ENCODE measurements at places on chromosomes 6 and 20.

GRCh38 chr6:20409427-20409971 is 7.8 kb downstream of the E2F3 start:
- no peak for DNase-seq

GRCh38 chr6:19824058-19824807 is 12.9 kb upstream of the ID4 start:
- no peak for DNase-seq

DNA sequence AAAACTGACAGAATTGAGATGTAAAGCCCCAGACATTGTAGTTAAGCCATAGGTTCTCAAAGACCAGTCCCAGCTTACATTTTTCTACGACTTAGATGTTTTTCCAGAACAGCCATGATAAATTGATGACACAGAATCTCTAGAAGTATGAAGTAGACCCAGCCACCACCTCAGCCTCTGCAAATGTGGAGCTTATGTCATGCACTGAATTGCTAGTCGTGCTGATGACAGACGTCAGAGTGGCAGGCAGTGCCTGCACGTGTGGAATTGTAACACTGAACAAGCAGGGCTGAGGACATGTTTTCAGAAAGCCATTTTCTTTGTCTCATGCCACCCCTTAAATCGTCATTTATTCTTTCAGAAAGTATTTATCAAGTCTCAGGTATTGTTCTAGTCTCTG is 72.4 kb upstream of the TMEM181 start:
- DNase-seq = no peak

GRCh38 chr6:87071683-87072082 is 23.2 kb downstream of the CGA start:
- no peak for DNase-seq

- peak; percentile 14 for DNase-seq
These were observed 3.8 kb downstream of the ULBP1 start for GRCh38 chr6:149967591-149967990.

DNA sequence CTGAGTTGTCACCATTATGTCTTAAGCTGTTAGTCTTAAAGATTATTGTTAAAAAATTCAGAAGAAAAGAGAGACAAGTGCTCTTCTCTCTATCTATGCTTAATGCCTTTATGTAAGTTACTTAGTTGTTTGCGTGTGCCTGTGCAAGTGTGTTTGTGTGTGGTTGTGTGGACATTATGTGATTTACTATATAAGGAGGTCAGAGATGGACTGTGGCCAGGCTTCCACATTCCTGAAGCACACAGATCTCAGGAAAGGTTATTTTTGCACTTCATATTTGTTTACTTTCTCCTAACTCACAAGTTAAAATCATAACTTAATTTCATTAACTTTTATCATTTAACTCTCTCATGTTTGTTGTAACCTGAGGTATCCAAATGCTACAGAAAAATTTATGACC is 14.5 kb downstream of the ENPP4 start:
- DNase-seq = no peak

GRCh38 chr6:116974526-116975316 is 97.7 kb downstream of the RFX6 start:
- no peak for DNase-seq

GRCh38 chr6:7628479-7628878 is 38.5 kb downstream of the SNRNP48 start:
- no peak for DNase-seq

- DNase-seq = no peak
These were observed 54.8 kb downstream of the CEP43 start for GRCh38 chr6:167053895-167054530.

- no peak for DNase-seq
These were observed 17.0 kb upstream of the ZNF318 start for GRCh38 chr6:43386492-43386891.

DNA sequence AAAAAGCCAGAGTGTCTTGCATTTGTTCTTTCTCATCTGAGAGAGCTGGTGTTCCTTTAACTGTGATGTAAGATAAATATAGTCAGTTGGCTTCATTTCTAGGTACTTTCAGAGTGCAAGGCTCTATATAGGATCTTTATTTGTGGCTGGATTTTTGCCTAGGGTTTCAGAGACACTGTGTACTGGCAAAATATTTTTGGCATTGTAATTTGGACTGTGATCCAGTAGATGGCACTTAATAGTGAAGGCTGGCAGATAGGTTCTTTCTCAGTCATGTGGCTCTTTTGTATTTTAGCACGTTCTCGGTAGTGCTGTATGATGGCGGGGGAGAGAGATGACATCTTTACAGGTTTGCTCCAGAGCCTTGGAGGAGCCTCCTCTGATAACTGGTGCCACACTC is 26.8 kb upstream of the SLC35B3 start:
- DNase-seq = no peak

- DNase-seq = no peak
These were observed 98.3 kb downstream of the AIG1 start for GRCh38 chr6:143159001-143159400.

DNA sequence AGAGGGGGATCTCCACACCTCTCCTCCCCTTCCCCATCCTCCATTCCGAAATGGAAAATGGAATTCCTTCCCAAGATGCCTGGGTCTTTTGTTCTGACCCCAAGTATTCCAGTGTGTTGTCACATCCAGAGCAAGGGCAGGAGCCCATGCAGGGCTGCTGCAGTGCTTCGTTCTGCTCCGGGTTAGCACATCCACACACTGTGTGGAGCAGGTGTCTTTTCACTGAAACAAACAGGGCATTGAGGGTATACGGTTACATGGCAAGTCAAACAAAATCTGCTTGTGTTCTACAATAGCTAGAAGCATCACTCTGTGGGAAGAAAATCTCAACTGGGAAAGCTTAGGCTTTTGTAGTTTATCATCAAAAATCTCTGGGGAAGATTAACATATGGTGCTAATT is 56.9 kb downstream of the LYRM2 start:
- DNase-seq = no peak

GRCh38 chr6:11374036-11375010 is 141.9 kb upstream of the NEDD9 start:
- peak; percentile 55 for DNase-seq

DNA sequence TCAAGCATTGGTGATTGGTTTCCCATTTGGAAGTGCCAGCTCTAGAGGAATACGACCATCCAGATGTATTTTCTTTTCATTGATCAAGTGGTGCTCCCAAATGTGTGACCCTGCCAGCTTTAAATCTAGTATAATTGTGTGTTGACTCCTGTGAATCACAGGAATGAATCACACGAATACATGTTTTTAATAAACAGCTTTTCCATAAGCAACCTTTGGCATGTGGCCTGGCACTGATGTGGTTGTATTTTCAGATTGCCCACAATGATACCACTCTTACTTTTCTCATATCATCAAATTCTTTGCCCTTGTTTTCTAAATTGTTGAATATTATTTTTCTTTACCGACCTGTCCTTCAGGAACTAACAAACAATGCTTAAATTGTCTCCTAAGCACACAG is 367 bp downstream of the GSTA3 start:
- DNase-seq = no peak

DNA sequence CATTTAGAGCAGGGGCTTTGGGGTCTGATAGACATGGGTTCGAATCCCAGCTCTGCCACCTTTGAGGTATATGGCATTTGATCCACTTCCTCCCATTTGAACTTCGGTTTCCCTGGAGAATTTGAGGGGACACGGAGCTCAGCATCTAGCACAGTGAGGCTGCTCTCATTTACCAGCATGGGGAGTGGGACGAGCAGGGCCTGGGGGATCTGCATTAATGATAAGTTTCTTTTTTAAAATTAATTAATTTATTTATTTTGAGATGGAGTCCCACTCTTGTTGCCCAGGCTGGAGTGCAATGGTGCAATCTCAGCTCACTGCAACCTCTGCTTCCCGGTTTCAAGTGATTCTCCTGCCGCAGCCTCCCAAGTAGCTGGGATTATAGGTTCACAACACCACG is 52.6 kb downstream of the VSTM2L start:
- no peak for DNase-seq

DNA sequence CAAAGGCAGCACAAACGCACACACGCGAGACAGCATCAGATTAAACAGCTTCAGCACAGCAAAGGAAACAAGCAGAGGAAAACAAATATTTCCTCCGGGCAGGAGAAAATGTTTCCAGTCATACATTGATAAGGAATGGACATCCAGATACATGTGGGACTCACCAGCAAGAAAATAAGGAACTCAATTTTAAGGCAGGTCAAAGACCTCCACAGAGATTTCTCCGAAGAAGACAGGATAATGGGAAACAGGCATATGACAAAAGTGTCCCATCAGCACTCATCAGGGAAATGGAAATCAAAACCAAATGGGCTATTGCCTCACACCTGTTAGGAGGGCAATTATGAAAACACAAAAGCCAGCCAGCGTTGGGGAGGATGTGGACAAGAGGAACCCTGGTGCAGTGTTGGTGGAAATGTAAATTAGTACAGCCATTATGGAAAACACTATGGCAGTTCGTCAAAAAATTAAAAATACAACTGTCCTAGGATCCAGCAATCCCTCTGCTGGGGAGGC is 9.7 kb upstream of the SLCO4A1 start:
- no peak for DNase-seq

DNA sequence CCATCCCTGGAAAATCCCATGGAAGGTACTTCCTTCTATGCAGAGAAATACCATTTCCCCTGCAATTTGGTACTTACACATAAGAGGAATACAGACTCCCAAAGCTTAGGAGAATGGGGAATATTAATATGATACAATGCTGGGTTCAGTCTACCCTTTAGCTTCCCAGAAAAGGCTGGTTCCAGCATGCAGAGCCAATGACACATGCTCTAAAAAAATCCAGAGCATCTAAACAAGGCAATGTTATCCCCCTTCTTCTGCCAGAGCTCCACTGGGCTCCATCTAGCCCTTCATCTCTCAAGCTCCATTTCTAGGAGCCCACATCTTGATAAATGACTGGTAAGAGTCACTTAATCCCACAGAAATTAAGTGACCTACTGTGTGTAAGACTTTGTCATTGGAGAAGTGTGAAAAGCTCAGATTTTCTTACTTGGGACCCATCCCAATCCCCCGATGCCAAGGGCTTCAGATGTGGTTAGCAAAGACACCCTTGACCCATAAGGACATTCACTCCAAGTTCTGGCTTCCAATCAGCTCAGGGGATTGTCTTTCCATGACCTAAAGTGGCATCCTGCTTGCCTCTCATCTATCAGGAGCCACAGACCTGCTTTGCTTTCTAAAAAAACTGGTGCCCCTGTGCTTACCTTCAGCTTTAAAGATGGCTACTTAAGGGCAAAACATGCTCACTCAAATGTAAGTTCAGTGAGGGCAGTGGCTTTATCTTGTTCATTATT is 137.5 kb downstream of the UNC5CL start:
- no peak for DNase-seq

DNA sequence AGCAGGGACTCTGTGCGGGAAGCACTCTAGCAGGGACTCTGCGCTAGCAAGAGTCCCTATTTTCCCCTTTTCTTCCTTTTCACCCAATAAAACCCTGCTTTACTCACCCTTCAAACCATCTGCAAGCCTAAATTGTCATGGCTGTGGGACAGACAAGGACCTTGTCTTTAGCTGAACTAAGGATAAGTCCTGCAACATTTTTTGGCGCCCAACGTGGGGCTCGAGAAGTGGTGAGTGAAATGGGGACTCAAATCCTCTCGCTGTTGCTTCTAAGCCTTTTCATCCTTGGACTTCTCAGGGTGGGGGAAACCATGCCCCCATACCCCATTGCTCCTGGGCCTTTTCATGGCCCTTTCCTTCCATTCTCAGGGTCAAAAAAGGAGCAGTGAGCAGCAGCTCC is 46.4 kb downstream of the IMPG1 start:
- no peak for DNase-seq

DNA sequence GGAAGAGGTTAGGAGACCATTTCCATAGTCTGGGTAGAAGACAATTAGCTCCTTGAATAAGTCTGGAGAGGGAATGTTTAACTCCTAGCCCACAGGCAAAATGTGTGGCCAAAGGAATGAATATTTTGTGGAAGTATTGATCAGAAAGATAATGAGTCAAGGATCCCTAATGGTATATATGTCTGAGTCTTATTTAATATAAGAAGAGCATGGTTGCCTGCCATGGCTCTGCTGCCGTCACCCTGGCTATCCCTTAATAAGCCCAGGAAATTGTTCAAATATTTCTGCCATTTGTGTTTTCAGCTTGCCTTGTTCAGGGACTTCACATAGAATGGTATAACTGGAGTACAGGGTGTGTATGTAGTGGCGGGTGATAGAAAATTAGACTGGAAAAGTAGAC is 18.1 kb upstream of the CALHM6 start:
- DNase-seq = no peak

GRCh38 chr20:41531518-41532275 is 86.5 kb downstream of the CHD6 start:
- DNase-seq = no peak

GRCh38 chr6:155190677-155191076 is 73.1 kb upstream of the CLDN20 start:
- no peak for DNase-seq

DNA sequence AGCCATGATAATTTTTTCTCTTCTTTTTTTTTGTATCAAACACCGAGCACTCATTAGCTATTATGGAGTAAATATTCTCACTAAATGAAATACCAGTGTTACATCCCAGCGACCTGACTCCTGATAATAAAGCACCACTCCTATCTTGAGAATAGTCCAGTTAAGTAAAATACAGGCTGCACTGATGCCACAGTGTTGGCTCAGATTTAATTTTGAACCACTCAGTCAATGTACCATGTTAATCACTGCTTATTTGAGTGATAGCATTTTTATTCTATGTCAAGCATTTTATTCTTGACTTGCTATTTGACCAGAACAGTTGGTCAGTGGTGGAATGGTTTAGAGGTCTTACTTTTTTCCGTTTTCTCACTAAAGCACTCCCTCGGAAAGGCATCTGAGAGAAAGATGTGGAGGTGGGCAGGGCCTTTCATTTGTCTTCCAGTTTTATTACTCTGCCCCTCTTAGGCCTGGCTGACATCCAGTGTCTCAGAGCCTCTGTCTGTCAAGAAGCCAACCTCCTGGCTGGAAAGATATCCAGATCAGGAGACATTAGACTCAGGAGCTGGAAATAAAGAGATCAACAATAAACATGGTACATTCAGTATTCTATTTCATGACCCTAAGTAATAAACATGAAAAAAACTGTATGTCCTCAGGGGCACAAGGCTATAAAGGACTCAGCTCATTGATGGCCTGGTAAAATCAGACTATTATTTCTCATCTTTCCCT is 457.8 kb downstream of the EPM2A start:
- DNase-seq = no peak

GRCh38 chr6:145866456-145867396 is 52.1 kb upstream of the FBXO30 start:
- DNase-seq = no peak

GRCh38 chr6:39821742-39822532 is 29.8 kb downstream of the DAAM2 start:
- no peak for DNase-seq

DNA sequence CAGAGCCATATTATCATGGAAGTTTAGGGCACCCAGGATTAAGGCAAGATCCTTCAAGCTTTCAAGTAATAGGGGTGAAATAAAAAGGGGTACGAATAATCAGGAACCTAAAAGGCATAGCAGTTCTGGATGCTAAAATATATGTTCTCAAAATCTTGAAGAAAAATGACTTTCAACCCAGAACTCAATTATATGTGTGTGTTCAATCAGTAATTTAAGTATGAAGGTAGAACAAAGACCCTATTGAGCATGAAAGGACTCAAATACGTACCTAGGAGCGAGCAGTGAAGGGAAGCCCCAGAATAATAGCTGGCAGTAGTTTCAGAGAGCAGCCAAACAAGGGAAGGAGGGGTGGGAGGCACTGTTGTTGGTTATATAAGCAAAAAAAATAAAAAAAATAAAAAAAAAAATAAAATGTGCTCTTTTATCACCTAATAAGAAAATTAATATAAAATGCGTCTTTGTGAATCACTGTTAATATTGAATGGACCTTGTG is 45.4 kb downstream of the MYO6 start:
- no peak for DNase-seq

All from stimulated activated CD4-positive, alpha-beta T cell treated with anti-CD3 and anti-CD28 coated beads, Interleukin-2, amount 100 ng/mL, for 24 hours (primary cell).